ENCODE measurements at places on chromosomes 3 and 15. TPM values are rescaled to one million over a fixed set of nuclear protein-coding genes. Genes with fewer than 3 reads are reported as not detected.

- no peak for DNase-seq
Observed at GRCh38 chr3:102336130-102336529, 98.7 kb upstream of the ZPLD1 start.

- DNase-seq = no peak
Observed at GRCh38 chr3:27326202-27326601, 43.0 kb downstream of the NEK10 start.

- DNase-seq = no peak
Observed at GRCh38 chr3:10387881-10388609, 67.1 kb upstream of the SEC13 start.

DNA sequence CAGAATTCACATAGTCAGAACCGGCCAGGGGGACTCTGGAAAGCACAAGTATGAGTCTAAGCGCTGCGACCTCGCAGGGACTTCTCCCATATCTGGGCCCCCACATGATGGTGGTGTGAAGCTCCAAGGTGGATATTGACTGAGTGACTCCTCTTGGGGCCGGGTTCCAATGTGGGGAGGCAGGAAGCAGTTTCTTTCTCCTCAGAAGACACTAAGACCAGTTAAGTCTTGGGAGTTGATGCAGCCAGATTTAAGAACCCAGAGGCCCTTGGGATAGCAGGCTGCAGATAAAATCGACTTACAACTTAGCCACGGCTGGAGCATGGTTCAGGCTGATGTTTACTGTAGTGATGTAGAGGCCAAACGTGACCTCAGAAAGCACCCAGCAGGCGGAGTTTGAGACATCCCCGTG is 55.4 kb upstream of the KLF13 start:
- no peak for DNase-seq

DNA sequence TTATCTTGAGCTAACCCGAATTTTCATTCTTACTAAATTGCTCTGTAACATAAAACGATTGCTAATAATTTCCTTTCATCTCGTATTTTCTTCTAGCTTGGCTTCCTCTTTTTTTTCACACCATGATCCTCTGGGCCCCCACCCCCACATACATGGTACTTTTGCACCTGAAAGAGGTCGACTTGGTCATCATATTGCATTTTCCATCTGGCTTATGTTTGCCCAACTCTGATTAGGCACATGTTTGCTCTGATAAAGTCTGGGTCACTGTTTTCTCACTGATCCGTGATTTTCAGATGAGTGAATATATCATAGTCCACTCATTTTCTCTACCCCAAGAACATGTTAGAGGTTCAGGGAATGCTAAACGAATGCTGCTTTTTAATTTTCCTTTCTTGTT is 49.5 kb downstream of the ARRDC4 start:
- no peak for DNase-seq

DNA sequence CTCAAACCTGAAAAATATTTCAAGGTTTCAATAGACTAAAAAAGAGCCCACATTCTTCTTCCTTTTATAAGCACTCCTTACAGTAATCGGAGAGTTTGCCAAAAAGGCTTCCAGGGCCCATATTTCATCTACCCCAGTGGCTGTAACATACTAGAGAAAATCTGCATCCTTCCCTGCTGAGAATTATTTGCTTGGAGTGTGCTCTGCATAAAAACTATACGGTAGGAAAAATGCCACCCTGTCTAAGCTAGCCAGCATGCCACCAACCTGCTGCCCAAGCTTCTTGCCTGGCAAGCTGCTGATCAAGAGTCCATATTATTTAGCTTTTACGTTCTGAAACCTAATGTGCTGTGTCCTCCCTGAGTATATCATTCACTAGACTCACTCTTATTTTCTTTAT is 107.1 kb downstream of the FGF12 start:
- DNase-seq = no peak

DNA sequence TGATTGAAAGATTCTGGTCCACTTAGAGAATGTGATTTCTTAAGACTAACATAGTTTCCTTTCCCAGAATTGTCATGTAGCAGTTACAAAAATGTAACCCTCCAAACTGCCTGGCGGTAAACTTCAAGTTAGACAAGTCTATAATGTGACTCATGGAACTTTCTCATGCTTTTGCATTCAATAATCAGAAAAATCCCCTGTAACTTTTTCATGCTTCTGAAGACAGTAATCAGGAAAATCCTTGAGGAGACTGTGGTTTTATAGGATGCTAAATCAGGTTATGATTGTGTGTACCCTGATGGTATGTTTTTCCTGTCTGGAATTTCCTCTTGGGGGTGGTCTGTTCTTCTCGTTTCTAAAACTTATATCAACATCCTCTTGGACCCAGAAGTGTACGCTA is 74.0 kb upstream of the RARB start:
- DNase-seq = no peak

GRCh38 chr15:39301589-39301999 is 279.3 kb upstream of the THBS1 start:
- DNase-seq = no peak

- DNase-seq = no peak
Observed at GRCh38 chr15:69392352-69392751, 21.8 kb upstream of the KIF23 start.

The NR1I2 gene
- total RNA-seq = 0.39 TPM

The LPCAT4 gene
- total RNA-seq = 33.3 TPM

The SAMD7 gene
- not detected for total RNA-seq

Data from tibial nerve (tissue), 4 donors.